ENCODE measurements at places on chromosomes 2 and 18.

- DNase-seq, result no peak
Observed at GRCh38 chr2:52260904-52261303, 1229.0 kb upstream of the NRXN1 start.

DNA sequence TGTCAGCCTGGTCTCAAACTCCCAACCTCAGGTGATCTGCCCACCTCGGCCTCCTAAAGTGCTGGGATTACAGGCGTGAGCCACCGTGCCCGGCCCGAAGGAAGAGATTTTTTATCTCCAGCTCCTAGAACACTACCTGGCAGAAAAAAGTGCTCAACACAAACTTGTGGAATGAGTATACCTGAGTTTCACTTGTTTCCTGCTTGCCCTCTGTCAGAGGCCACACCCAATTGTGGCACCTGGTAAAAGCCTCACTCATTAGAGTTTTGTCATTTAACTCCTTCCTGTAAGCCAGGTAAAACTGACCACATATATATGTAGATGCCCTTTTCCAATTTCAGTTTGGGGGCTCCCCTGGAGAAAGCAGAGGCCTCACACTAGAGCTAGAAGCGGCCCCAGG lies 42.2 kb upstream of the RTN4 start:
- no peak for DNase-seq

- no peak for DNase-seq
Observed at GRCh38 chr18:42275949-42276730, 321.1 kb downstream of the PIK3C3 start.

GRCh38 chr2:230866756-230867523 lies 2.2 kb downstream of the ITM2C start:
- peak; percentile 86 for DNase-seq

- DNase-seq, result no peak
Observed at GRCh38 chr18:58416014-58416703, 212.7 kb downstream of the ALPK2 start.

- no peak for DNase-seq
Observed at GRCh38 chr2:79630060-79630459, 117.2 kb downstream of the CTNNA2 start.

DNA sequence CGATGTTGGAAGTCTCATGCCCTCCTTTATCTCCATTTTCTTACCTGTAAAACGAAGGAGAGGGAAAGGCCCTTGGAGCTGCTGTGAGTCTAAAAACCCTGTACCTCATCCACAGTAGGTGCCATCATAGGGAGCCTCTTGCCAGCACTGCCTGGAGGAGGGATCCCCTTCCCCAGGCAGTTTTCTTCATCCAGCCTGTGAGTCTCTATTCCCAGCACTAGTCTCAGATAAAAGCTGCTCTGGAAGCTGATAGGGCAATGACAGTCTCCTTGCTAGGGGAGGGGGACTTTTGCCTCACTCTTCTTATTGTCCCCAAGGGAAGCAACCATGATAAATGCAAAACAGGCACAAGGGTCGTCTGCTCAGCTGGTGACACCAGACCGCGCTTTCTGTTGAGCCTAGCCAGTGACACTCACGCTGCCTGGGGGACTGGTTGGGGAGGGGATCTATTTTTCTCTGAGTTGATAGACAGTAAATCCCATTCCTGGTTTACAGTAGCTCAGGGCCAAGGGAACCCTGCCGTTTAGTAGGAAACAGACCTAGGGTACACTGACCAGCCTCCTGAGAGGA lies 139.5 kb upstream of the NABP1 start:
- no peak for DNase-seq

DNA sequence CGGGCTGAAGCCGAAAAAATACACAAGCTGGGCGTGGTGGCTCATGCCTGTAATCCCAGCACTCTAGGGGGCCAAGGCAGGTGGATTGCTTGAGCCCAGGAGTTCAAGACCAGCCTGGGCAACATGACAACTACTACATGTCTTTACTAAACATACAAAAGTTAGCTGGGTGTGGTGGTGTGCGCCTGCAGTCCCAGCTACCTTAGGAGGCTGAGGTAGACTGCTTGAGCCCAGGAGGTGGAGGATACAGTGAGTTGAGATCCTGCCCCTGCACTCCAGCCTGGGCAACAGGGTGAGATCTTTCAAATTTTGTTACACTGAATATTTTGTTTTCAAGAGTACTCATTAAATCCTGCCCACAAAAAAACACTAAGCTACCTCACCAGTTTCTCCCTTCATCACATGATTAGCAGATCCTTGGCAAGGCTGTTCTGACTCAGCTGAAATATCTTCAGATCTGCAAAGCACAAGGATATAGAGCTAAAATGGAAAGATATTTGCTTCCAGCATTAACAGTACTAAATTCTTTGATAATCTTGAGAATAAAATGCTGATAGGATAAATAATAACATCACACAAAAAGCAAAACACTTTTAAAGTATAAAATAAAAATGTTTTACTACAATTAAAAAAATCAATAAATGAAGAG lies 28.2 kb upstream of the MCM6 start:
- DNase-seq, result no peak

GRCh38 chr2:237873897-237874551 lies 14.6 kb downstream of the RAMP1 start:
- no peak for DNase-seq

DNA sequence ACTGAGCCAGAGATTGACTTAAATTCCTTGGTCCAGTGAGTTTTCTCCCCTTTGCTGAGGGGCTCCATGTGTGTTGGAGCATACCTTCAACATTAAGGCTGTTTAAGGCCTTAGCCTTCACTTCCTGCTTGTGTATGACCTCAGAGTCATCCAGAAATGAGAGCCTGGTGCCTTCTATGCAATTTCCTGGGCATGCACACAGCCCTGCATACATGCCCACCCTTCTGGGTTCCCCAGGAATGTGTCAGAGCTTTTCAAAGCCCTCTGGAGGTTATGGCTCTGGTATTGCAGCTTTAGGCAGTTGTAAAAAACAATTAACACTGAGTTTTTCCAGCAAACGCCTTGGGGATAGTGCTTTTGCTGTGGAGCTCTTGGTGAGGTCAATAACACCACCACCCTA lies 16.7 kb downstream of the IL1R1 start:
- DNase-seq, result no peak

- DNase-seq, result peak; percentile 49
Observed at GRCh38 chr18:25921677-25922421, 168.6 kb downstream of the SS18 start.

DNA sequence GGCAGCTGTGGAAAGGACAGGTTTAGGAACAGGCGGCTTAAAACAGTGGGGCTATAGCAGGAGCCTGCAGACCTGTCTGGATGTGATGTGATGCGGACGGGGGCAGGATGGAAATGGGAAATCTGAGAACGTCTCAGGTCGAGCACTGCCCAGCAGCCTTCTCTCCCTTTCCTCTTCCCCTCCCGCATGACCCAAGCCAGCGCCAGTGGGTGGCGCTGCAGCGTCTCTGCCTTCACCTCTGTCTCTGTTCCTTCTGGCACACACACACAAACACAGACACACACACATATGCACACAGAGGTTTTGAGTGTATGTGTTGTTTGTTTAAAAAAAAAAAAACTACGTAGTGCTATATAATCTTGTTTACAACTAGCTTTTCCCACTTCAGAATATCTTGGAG lies 82.0 kb upstream of the SLC66A3 start:
- DNase-seq, result no peak

GRCh38 chr2:21910832-21911507 lies 787.2 kb downstream of the TDRD15 start:
- DNase-seq, result no peak
